ENCODE measurements at places on chromosomes 2 and 18. TPM values are rescaled to one million over a fixed set of nuclear protein-coding genes. Genes with fewer than 3 reads are reported as not detected.

Gene UGT1A10
- 0.09 TPM for total RNA-seq

Gene MAPK4
- 6.9 TPM for total RNA-seq

Gene HSPE1
- 117 TPM for total RNA-seq

Gene ANKRD30B
- not detected for total RNA-seq

Gene NYAP2
- total RNA-seq = 0.05 TPM

Gene RGPD3
- total RNA-seq = 3.9 TPM
